A549 treated with GW870086 at 1 μM for 4 hours (cell line): ENCODE measurements at places on chromosomes 6 and 20. TPM values are rescaled to one million over a fixed set of nuclear protein-coding genes. Genes with fewer than 3 reads are reported as not detected.

PCSK2 gene
- total RNA-seq, result not detected in 5 replicates

BPIFB2 gene
- total RNA-seq, result not detected in 5 replicates

LIN28B gene
- 0.97 to 1.6 TPM (median 1.4 TPM) in 5 replicates for total RNA-seq

ZFP64 gene
- total RNA-seq, result 18.2 to 21.5 TPM (median 19.8 TPM) in 5 replicates

LPA gene
- total RNA-seq, result 0.03 to 0.13 TPM (median 0.09 TPM) in 5 replicates

UST gene
- 2.6 to 4.3 TPM (median 4.0 TPM) in 5 replicates for total RNA-seq

NANP gene
- total RNA-seq, result 6.4 to 8.7 TPM (median 7.5 TPM) in 5 replicates

HSPA1L gene
- total RNA-seq, result 0.82 to 1.5 TPM (median 1.3 TPM) in 5 replicates

OR10C1 gene
- total RNA-seq, result not detected in 5 replicates

PRL gene
- not detected in 5 replicates for total RNA-seq

ATF6B gene
- 25.5 to 33.4 TPM (median 33.2 TPM) in 5 replicates for total RNA-seq

KIF16B gene
- 11.9 to 14.8 TPM (median 13.4 TPM) in 5 replicates for total RNA-seq

ZNF334 gene
- not detected in 5 replicates for total RNA-seq

TMEM200A gene
- 0.07 to 0.11 TPM (median 0.08 TPM) in 5 replicates for total RNA-seq

SLC12A5 gene
- total RNA-seq, result 11.7 to 15.2 TPM (median 15.1 TPM) in 5 replicates
